ENCODE measurements at places on chromosomes 1 and 21. TPM values are rescaled to one million over a fixed set of nuclear protein-coding genes. Genes with fewer than 3 reads are reported as not detected.

DNA sequence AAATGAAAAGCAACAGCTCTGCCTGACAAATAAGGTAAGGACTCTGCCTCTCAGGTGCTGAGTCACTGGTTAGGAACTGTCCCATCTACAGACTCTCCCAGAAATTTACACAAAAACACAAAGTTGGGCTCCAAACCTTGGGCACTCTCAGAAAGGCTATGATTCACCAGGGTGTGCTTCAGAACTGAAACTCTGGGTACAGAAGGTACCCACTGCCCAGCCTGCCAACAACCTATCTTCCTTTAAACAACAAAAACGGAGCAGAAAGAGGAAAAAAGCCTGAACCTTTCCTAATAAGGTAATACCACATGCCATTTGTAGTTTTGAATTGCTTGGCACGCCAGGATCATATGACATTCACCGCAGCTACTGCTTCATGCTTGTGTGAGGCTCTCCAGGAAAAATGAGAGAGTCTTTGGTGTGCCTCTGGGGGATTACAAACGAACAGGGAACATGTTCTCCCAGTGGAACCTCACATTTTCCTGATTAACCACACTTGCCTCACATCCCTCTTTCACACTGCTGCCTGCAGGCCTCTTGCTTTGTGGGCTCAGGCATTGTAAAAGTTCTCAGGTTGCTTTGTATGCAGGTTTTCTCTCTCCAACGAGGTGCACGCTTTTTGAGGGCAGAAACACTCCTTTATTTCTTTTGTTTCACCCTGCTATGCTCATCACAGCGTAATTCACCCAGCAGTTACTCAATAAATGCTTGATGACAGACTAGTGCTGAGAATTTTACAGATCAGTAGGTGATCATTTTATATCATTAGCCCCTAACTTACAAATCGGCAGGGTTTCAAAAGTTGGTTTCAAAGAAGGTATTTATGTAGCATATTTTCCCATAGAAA lies 65.1 kb downstream of the GADD45A start:
- H3K4me1 ChIP-seq = peaks cover 74% of the 10 kb centered on the region
- DNase-seq = no peak
- peaks cover 5% of the 10 kb centered on the region for H3K36me3 ChIP-seq
- H3K4me3 ChIP-seq = peak overlapping the region; percentile 53
- no peaks in the 10 kb centered on the region for H3K27me3 ChIP-seq

- H3K36me3 ChIP-seq = peaks cover 36% of the 10 kb centered on the region
- no peak overlapping the region for H3K27ac ChIP-seq
- DNase-seq = no peak
- no peaks in the 10 kb centered on the region for H3K4me1 ChIP-seq
Measured at GRCh38 chr1:151294742-151295462, 12.8 kb downstream of the ZNF687 start.

- DNase-seq = no peak
- no peak overlapping the region for H3K27ac ChIP-seq
- H3K27me3 ChIP-seq = peaks cover 4% of the 10 kb centered on the region
- H3K4me3 ChIP-seq = no peak overlapping the region
Measured at GRCh38 chr1:3948344-3948743, 48.3 kb upstream of the C1orf174 start.

GRCh38 chr1:229258031-229258756 lies 12.7 kb upstream of the RAB4A start:
- no peak overlapping the region for H3K27ac ChIP-seq
- DNase-seq = no peak
- no peaks in the 10 kb centered on the region for H3K36me3 ChIP-seq
- H3K27me3 ChIP-seq = no peaks in the 10 kb centered on the region

RIPPLY3 gene
- polyA plus RNA-seq = 0.05 TPM

MX1 gene
- polyA plus RNA-seq = 151 TPM

THEM5 gene
- polyA plus RNA-seq = 0.18 TPM

PALMD gene
- polyA plus RNA-seq = 5.8 TPM

PLA2G2F gene
- 0.26 TPM for polyA plus RNA-seq
